ENCODE measurements at places on chromosomes 2 and 18.

DNA sequence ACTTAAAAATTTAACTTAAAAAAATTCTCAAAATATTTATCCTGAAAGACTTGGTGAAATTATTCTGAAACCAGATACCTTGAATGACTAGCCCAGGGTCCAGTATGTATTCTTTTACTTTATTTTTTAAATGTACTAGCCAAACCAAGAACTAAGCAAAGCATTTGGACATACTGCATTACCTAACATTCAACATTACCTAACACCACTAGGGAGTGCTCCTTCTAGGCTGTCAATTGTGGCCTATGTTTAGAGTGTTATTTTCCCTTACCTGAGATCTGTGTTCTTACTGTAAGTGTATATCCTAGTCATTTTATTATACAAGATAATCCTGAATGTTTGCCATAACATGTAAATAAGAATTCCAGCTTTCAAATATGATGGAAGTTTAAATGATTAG is 496.6 kb downstream of the PTPRM start:
- no peak for DNase-seq

DNA sequence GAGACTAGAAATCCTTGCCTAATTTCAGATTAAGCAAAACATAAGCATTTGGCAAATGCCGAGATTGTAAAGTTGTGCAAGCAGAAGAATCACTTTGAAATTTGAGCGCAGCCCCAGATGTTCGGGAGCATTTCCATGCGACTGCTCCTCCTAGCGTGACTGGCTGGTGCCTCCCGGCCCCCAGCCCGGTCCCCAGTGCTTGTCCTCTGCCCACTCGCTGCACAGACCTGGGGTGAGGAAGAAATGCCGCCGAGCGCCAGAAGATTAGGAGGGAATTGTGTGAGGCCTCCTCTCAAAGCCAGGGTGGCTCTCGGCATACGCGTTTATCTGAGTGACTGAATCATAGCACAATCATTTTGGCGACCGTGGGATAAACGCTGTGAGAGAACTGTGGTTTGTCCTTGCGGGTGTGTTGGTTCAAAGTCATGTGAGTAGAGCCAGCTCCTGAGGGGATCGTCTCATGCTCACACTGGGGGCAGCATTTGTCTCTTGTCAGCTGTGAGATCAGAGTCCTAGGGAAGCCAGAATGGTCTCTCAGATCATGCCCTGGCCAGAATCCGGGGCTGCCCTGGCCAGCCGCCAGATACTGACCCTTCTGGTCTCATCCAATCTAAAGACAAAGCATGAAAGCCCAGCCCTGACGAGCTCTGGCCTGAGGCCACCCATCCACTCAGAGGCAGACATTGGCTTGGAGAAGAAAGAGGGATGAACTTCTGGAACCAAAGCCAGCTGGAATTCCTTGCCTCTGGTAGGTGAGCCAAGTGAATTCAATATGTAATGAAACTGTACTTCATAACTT is 189.3 kb downstream of the SH3RF3 start:
- DNase-seq: peak; percentile 59

DNA sequence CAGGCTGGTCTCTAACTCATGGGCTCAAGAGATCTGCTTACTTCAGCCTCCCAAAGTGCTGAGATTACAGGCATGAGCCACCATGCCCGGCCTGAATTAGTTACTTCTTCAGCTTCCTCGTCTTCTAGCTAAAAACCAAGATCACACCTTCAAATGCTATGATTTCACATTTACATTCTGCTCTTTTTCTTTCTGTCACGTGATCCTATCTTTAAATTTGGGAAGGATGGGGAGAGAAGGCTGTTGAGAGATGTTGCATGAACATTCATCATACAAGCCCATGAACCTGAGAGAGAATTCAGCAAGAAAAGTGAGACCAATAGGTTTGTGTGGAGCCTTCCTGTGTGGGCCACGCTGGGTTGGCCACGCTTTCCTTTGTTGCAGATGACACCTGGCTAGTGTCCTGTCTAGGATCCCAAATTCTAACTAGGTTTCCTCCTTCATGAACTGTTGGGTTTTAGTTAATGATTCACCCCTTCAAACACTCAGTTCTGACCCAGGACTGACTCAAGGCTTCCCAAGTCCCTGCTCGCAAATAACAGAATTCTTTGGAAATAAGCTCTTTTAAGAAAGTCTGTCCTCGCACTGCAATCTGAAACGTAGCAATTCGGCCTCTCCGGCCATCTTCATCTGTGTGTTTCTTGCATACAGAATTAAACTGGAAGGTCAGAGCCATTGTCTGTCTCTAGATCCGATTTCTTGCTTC is 57.3 kb upstream of the CREB1 start:
- DNase-seq: no peak

DNA sequence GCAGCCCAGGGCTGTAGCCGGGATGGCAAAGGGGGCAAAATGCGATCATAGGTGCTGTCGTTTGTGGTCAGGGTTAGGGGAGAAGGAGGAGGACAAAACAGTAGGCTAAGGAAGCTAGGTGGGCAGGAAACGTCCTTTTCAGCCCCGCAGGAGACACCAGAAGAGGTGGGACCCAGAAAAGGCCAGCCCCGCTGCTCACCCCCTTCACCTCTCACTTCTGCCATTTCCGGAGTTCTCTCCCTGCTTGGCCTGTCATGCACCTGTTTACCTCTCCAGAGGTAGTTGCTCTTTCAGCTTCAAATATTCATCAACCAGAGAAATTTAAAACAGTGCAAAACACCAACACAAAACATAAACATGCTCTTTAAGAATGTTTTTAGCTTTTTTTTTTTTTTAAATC is 849 bp downstream of the AQP4 start:
- DNase-seq: no peak

- no peak for DNase-seq
Observed at GRCh38 chr18:54641734-54642133, 50.7 kb downstream of the DYNAP start.

DNA sequence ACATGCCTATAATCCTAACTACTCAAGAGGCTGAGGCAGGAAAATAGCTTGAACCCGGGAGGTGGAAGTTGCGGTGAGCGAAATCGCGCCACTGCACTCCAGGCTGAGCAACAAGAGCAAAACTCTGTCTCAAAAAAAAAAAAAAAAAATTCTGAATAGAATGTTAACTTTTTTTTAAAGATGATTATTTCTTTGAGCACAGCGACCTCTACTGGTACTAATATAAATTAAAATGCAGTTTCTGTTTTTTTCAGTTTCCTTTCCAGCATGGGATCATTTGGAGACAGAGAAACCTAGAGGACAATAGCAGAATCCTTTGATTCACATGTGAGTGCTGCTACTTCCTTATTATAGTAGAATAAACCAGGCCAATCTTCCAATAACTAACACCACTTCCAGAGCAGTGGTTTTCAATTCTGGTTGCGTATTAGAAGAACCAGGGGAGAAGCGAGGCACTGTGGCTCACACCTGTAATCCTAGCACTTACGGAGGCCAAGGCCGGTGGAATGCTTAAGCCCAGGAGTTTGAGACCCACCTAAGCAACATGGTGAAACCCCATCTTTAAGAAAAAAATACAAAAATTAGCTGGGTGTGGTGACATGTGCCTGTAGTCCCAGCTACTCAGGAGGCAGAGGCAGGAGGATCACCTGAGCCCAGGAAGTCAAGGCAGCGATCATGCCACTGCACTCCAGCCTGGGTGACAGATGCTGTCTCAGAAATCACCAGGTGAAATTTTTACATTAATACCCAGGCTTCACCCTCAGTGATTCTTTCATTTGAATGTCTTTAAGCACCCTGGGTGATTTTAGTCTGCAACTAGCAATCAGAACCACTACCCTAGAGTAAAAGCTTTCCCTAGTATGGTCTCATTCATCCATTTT is 10.1 kb downstream of the SRSF7 start:
- peak; percentile 59 for DNase-seq

- no peak for DNase-seq
Observed at GRCh38 chr2:23347471-23348092, 37.4 kb upstream of the KLHL29 start.

All from HTR-8/SVneo (cell line).